ENCODE measurements at places on chromosomes 6 and 20.

- DNase-seq = no peak
These were observed 10.7 kb upstream of the MUC21 start for GRCh38 chr6:30972816-30973215.

DNA sequence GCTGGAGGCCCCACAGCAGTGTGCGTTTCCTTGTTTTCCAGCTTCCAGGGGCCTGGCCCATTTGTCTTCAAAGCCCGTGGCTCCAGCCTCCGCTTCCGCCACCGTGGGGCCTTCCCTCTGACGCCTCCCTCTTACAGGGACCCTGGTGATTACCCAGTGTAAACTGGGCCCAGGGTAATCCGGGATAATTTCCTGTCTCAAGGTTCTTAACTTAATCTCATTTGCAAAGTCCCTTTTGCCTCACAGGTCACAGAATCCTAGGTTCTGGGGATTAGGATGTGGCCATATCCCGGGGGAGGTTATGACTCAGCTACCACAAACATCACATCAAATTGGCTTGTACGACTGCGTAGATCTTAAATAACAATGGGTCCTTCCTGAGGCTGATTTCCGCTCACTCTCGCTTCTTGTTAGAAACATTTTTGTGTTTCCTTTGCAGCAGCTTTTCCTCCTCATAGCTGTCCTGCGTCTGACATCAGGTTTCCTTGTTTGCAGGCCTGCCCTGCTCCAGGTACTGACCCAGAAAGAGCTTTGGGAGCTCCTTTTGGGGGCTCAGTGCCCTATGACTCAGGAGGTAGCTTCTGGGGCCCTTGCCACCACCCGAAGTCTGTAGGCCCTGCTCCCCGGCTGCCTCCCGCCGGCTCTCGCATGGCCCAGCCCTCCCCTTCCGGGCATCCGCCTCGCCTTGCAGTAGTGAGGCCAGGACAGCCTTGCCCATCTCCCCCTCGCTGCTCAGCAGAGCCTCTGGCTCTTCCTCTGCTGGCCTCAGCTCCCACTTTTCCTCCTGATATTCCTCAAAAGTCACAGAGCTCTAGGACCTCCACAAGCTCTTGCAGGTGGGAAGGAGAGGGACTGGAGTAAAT, 100.5 kb downstream of the ERMARD start:
- no peak for DNase-seq

GRCh38 chr6:101992286-101992685, 598.8 kb downstream of the GRIK2 start:
- DNase-seq = no peak

DNA sequence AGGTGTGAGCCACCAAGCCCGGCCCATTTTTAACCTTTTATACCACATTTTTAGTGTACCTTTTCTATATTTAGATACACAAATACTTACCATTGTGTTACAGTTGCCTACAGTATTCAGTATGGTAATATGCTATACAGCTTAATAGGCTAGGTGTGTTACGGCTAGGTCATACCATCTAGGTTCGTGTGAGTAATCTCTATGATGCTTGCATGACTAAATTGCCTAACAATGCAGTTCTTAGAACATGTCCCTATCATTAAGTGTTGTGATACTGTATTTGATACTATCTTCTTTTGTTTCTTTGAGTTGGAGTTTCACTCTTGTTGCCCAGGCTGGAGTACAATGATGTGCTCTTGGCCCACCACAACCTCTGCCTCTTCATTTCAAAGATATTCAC, 387.7 kb upstream of the SASH1 start:
- DNase-seq = no peak

GRCh38 chr20:25586877-25587276, 1.5 kb upstream of the NINL start:
- DNase-seq = no peak

GRCh38 chr20:43955750-43956191, 41.1 kb downstream of the TOX2 start:
- no peak for DNase-seq

DNA sequence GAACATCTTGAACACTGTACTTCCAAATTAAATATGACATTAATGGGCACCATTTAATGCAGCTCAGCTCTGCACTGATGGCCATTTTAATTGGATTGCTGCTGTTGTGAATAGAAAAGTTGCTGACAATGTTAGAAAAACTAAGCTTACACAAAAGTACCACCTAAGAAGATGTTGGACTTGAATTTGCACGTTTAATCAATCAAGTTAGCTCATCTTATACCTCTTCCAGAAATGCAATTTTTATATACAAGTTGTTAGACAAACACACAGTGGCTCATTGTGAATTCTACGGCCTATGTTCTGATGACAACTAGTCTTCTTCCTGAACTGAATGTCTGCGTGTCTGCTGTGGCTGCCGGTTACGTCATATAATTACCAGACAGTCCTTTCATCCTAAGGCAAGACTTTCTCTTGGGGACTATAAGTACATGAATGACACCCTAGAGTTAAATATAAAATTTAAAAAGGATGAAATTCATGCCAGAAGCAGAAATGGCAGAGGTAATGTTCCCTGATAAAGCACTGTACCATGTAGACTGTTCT, 330.2 kb downstream of the EPM2A start:
- DNase-seq = no peak

DNA sequence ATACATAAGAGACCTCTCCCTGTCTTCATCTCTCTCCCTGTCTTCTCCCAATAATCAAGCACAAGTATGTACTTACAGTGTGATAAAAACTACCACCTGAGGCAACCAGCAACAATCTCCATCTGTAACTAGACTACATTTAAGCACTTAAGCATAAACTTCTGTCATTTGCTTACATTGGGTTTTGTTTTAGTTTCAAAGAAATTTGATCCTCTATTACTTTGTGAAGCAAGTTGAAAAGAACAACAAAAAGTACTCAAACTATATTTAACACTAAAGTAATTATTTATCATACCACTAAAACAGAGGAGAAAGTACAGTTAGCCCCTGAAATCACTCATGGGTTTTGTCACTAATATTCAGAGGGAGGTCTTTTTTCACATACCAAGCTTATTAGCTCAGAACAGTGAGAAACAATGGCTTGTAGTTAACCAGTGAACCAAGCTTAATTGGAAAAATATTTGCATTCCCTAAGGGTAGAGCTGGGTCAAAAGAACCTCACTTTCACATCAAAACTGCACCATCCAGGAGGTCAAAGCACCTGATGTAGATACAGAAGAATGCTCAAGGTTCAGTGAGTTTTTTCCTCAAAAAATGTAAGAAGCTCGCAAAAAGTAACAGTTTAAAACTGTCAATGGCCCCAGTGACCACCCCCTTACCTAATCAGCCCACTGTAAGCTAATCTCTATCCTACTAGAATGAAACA, 34.1 kb downstream of the DCDC2 start:
- no peak for DNase-seq

GRCh38 chr6:11329726-11330412, 97.4 kb upstream of the NEDD9 start:
- no peak for DNase-seq

- DNase-seq = peak; percentile 25
These were observed 266.4 kb downstream of the TINAG start for GRCh38 chr6:54574671-54575070.

- DNase-seq = no peak
These were observed 53.2 kb downstream of the FAM8A1 start for GRCh38 chr6:17653198-17653882.

GRCh38 chr6:14092838-14093789, 24.5 kb upstream of the CD83 start:
- peak; percentile 59 for DNase-seq

- no peak for DNase-seq
These were observed 35.2 kb downstream of the HFE start for GRCh38 chr6:26122402-26122792.

GRCh38 chr6:87907521-87907920, 140.1 kb upstream of the SPACA1 start:
- DNase-seq = no peak

- DNase-seq = no peak
These were observed 82.8 kb upstream of the HIVEP1 start for GRCh38 chr6:11929241-11929835.

- DNase-seq = no peak
These were observed 8.8 kb downstream of the PKIG start for GRCh38 chr20:44590980-44591778.

GRCh38 chr20:13338097-13338661, 117.1 kb downstream of the ISM1 start:
- DNase-seq = no peak

- DNase-seq = no peak
These were observed at the start of gene VGLL2 for GRCh38 chr6:117265410-117266256. Gene VGLL2, plus strand, starts transcription at chr6:117265558. Its CDS starts 206 bp downstream, at chr6:117265764.

- no peak for DNase-seq
These were observed 7.9 kb upstream of the SLC2A10 start for GRCh38 chr20:46701556-46701955.

DNA sequence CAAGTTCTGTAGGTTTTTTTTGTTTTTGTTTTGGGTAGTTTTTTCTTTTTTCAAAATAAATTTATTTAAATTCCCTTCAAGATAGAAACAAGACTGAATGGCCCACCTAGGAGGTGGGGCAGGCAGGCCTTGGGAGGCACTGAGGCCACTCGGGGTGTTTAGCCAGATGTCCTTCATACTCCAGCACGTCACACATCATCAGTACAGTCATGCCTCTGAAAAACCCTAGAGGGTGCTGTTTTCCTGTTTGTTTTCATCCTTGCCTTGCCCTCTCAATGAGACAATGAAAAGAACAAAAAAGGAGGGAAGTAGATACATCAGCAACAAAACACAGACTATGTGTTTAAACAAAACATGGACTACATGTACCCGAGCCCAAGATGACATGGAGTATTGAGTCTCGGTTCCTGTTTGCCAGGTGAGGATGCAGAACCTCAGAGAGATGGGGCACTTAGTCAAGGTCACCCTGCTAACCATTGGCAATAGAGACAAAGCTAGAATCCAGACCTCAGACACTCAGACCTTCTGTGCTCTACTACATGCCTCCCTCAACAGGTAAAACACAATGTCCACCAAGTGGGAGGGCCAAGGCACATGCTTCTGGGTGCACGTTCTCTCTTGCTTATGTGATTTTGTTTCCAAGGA, 26.8 kb upstream of the CLIC5 start:
- no peak for DNase-seq

Measured in urinary bladder (tissue), 4 donors.